BJ (cell line): ENCODE measurements at places on chromosomes 1 and 21.

GRCh38 chr1:225596736-225597135 lies 56.2 kb downstream of the ENAH start:
- DNase-seq: no peak

- no peak for DNase-seq
These were observed 738.1 kb upstream of the CHRM3 start for GRCh38 chr1:238648296-238648695.

GRCh38 chr1:25945761-25946160 lies 39.5 kb upstream of the STMN1 start:
- DNase-seq: no peak

GRCh38 chr21:22231013-22231412 lies 1232.8 kb downstream of the NCAM2 start:
- no peak for DNase-seq

DNA sequence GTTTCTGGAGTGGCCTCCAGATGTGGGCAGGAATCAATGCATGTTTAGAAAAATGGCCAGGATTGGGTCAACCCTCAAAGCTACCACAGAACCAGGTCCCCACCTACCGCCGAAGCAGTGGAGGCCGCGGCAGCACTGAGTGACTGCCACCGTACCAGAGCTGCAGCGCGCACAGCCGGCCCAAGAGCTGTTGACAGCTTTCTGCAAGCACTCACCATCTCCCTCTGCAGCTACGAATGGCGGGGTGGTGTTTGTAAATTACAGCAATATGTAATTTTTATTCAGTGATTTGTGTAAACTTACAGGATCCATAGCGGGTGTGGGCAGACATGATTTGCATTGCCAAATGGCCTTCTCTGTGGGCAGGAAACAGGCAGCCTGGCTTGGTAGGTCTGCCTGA lies 96.4 kb downstream of the CAMK2N1 start:
- no peak for DNase-seq

DNA sequence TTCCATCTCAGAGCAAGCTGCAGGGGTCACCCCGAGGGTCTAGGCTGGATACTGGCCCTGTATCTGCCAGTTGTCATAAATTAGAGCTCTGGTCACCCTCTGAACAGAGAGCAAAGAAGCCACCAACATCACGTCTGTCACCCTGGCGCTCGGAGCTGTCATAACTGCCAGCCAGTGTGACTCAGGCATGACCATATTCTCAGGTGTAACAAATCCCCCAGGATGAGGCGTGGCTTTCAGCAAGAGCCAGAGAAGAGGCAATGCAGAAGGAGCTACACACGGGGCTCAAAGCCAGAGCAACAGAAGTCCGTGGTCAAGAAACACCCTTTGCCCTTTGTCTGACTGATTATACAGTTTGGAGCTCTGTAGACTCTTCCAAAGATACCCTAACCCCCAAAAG lies 40.0 kb downstream of the PRAMEF20 start:
- no peak for DNase-seq
